ENCODE measurements at places on chromosomes 1 and 21.

DNA sequence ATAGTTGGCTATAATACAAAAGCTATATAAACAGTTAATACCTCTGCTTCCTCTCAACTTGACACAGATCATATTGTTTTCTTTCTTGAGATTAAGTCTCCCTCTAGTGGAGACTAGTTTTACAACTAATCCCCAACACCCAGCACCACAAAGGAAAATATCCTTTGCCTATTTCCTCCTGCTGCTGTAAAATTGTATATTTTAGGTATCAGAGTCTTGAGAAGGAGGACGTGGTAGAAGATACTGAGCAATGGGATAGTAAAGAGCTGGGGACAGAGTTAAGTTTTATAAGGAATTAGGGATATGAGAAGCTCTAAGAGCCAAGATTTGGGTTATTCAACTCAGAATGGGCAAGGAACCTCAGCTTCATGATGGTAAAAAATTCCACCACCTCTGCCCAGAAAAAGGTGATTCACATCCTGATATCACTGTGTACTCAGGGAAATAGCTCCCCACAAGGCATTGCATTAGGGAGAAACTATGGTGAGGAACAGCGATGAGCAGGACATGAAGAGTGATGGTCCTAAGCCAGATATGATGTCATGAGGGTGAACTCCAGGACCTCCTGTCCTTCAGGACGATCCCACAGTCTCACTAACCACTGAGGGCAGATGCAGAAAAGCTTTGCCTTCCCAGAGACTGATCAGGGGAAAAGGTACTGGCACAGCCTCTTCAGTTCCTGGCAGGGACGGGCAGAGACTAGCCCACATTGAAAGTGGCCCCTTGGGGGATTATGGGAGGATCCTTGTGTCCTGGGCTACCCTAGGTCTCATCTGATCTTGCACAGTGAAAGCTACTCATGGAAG lies 14.7 kb upstream of the CFAP126 start:
- DNase-seq = peak; percentile 29

- DNase-seq = no peak
These were observed 342.1 kb upstream of the C1orf87 start for GRCh38 chr1:60415696-60416095.

DNA sequence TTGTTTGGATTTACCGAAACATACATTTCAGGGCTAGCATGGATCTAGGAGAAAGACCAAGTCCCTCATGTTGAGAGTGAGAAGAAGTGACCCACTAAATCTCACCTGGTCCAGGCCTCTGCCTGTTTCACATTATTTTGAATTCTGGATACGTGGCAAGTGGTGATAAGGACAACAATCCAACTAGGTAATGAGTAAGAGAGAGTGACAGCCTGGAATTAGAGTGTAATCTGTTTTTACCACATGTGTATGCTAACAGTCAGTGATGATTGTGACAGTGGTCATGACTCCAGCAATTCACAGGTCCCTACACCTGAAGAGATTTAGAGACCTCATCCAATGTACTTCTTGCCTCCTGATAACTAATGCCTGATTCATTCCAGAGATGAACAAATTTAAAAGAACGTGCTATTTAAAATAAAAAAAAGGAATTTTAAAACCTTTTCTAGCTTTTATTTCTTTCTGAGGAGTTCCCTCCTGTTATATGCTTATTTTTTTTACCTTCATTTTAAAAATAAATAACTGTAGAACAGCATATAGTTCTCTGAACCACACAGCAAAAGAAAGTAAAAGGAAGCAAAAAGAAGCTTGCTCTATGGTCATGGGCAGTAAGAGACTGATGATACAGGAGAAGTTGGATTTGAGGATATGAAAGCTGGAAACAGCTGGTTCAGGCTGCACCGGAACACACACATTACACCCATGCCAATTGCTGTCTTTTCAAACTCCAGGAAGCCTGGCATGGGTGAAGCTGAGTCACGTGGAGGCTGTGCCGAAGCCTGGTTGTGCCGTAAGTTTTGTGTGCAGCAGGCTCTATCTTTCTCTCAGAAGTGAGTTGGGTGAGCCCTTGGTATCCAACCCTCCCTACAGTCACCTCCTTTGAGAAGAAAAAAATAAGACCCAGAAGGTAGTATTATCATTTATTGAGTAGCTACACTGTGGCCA lies 14.7 kb downstream of the C1orf116 start:
- no peak for DNase-seq

- no peak for DNase-seq
These were observed 96.1 kb downstream of the TEX35 start for GRCh38 chr1:178609015-178609414.

DNA sequence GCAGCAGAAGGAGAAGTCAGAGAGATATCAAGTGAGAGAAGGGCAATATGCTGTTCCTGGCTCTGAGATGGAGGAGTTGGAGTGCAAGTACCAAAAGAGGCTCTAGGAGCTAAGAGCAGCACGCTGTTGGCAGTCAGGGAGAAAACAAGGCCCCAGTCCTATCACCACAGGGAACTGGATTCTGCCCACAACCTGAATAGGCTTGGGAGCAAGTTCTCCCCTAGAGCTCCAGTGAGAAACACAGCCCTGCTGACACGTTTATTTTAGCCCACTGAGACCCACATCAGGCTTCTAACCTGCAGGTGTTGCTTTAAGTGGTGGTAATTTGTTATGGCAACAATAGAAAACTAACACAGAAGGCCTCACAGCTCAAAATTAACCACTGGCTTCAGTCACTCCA lies 31.8 kb upstream of the ZNF644 start:
- no peak for DNase-seq

DNA sequence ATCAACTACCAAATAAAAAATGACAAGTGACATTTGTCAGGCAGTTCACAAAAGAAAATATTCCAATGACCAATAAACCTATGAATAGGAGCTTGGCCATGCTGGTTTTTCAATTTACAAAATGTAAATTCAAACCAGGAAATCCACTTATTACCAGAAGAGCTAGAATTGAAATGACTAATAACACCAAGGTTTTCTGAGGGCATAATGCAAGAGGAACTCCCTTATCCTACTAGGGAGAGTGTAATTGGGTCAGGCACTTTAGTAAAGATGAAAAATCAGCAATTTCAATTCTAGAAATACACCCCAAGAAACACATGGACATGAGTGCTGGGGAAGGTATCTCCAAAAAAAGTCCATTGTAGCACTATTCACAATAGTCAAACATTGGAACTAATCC lies 16.7 kb upstream of the TIAM1 start:
- DNase-seq = no peak

DNA sequence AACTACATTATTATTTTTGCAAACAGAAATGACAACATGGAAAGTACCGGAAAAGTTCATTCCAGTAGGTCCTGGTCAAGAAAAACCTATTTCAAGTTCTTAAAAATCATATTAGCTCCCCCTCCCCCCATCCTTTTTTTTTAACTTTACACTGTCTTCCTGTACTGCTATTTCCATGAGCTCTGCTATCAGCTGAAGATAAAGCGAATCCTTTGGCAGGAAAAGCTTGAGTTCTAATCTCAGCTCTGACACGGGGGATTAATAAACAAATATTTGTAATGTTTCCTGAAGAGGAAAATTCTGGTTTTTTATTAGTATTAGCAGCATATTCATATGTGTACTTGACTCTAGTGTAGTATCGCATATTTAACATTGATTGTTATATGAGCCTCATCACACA lies 190.7 kb upstream of the ESRRG start:
- DNase-seq = no peak

GRCh38 chr1:40630488-40631223 lies 34.8 kb downstream of the RIMS3 start:
- no peak for DNase-seq

DNA sequence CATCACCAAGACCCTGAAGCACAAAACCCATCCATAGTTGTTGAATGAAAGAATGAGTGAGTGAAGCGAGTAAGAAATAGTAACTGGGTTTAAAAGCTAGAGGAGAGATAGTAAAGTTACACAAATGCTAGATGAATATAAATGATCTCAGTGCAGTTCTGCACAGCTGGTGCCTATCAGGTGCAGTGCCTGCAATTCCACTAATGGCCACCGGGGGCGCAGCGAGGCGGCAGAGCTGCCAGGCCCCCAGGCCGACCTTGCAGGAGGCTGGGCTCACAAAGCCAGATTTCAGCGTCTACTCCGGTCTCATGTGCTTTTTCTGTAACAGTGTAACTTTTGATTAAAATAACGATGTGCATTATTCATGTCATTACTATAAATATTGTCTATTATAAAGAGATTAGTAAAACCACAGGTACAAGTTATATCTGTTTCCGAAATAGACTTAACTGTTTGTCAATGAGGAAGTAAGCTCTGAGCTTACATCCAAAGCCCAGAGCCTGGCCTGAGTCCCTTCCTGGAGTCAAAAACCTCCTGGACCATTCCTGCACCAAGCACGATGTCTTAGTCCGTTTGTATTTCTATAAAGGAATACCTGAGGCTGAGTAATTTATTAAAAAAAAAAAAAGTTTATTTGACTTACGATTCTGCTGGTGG lies 477.6 kb downstream of the NPHP4 start:
- DNase-seq = no peak

GRCh38 chr1:155910621-155911121 lies 478 bp downstream of the RIT1 start:
- no peak for DNase-seq

GRCh38 chr1:204301171-204301957 lies 58.4 kb downstream of the PLEKHA6 start:
- DNase-seq = no peak

DNA sequence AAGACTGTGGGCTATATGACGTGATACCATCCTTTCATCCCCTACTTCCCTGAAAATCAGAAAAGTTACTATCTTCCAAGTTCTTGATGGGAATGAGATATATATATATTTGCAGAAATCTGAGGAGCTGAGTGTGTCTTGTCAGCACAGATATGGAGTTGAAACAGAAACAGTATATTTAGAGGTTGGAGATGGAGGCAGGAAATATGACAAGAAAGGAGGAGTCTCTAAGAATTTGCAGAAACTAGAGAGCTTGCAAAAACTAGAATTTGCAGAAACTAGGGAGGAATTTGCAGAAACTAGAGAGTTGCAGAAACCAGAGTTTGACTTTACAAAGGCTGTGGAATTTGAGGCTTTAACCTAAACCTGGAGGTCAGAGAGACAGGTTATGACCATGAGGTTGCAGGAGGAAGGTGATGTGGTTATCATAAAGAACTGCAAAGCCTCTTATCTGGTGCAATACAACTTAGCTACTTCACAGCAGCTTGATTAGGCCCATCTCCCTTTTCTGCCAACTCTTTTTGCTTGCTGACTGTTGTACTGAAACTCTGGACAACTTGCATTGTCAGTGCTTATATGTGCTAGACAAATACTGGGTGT lies 22.3 kb downstream of the XCL2 start:
- DNase-seq = no peak

GRCh38 chr1:205505791-205506190 lies 1.3 kb downstream of the CDK18 start:
- DNase-seq = no peak

- no peak for DNase-seq
These were observed 224.2 kb downstream of the DISC1 start for GRCh38 chr1:231850786-231851185.

DNA sequence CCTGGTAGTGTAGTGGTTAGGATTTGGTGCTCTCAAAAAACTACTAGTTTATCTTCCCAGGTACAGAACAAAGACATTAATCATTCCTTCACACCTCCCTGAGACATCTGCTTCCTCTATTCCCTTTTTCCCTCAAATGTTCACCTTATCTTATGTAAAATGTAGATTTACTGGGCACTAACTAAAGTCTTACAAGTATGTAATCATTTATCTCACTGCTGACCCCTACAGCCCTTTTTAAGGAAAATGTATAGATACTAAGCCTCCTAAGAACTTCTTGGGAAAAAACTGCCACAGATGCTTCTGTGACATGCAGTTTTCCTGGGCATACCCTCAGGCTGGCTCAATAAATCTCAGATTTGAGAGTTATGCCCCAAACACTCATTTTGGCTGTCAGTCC lies 50.8 kb upstream of the NEK7 start:
- DNase-seq = no peak

GRCh38 chr1:222028116-222028515 lies 286.2 kb upstream of the DUSP10 start:
- DNase-seq = no peak

DNA sequence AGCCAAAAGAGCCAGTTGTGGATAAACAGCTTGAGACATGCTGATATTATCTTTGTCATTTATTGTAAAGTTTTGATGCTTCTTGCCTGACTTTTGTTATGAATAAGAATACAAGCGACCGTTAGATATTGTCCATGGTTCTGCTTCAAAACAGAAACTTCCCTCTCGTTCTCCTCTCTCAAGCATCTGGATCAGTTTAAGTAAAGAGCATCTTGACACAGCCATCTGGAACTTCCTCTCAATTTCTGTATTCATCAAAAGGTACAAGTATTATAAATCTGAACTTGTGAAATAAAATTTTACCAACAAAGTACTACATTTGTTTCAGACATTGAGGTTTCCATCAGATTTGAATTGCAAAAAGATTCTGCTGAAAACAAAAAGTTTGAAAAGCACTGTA lies 36.4 kb upstream of the CLDN14 start:
- no peak for DNase-seq

DNA sequence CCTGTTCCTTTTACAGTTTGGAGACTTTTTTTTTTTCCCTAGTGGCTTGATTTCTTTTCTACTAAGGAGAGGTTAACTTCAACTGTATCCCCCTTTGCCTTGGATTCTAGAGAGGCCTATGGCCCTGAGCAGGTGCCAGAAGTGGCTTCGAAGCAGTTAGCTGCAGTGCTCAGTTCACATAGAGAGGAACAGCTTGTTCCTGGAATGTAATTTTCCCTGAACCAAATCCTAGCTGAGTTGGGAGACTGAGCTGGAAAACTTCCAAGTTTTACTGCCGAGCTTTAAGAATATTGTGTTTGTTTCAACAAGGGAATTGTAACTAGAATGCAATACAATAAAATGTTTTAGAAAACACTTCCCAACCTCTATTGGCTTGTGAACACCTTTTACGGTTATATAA lies 17.5 kb downstream of the RD3 start:
- peak; percentile 40 for DNase-seq

DNA sequence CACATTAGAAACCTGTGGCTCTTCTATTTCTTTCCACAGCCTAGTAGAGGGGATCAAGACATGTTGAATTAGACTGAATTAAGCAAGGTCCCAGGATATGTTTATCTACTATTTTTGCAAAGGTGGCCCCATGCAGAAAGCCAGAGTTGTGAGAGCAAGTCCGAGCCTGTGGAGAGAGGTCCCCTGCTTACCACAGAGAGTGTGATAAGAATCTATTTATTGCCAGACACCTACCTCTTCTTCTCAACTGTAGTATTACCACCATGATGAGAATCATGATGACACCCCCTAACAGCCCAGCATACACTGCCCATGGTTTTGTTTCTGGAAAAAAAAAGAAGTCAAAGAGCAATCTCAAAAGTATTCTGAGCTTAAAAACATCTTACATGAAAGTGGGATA lies 23.0 kb downstream of the SLAMF1 start:
- DNase-seq = no peak

Measured in urinary bladder (tissue), 4 donors.